ENCODE measurements at places on chromosomes 7 and 10.

GRCh38 chr10:132464256-132465192 lies 67.5 kb downstream of the PWWP2B start:
- no peak for DNase-seq

GRCh38 chr10:98899018-98899417 lies 336.6 kb downstream of the HPSE2 start:
- DNase-seq = no peak

DNA sequence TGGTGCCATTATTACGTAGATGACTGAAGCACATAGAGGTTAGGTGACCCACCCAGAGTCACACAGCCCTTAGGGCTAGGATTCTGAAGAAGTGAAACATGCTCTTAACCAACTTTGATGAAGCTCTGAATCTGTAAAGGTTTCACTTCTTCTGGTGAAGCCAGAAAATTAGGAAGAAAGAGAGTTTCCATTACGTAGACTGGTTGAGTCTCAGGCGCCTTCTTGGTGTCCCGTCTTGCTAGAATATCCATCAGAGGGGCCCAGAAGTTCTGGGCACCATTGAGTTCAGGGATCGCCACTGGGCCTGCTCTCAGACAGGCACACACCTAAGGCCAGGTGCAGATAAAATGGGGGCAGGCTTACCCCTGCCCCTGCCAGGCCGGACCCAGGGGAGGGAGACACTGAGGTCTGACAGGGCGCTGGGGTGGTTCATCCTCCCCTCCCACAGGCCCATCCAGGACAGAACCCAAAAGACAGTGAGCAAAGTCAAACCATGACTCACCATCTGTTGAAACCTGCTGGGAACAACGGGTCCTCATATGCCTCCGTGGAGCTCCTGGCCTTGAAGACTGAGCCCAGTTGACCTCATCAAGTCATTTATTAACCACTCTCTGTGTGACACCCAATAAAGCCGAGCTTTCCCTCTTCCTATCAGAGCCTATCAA lies 33.2 kb downstream of the DRGX start:
- DNase-seq = no peak

DNA sequence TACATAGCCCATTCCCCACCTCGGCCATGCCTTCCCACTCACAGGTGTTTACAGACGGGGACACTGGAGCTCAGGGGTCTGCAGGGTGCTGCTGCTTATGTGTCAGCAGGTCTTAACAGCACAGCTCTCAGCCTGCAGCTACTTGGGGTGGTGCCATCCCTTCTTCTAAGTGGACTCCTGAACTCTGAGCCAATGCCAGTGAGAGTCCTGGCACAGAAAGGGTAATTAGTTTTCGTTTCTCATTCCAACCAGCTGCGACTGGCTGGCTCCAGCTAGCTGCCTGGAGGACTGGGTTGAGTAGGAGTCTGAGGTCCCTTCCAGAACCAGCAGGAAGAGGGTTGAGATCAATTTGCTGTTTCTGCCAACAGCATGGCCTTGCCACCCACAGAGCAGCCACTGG lies 88.3 kb upstream of the AGK start:
- no peak for DNase-seq

GRCh38 chr7:2802101-2802500 lies 42.0 kb downstream of the GNA12 start:
- DNase-seq = no peak

DNA sequence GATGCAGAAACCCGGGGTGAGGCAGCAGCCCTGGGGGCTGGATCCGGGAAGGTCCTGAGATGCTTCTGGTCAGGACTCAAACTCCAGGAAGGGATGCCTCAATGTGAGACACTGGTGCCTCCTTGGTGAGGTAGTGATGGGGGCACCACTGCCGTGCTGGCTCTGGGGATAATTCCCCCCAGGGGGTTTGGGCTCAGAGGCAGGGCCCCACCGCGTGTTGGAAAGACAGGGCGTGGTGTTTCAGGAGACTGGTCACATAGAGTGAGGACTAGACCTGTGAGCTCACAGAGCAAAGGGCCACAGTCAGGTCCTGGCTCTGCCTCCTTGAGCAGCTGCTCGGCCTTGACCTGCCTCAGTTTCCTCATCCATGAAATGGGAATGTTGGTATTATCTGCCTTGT lies 361.9 kb downstream of the GLRX3 start:
- DNase-seq = no peak

DNA sequence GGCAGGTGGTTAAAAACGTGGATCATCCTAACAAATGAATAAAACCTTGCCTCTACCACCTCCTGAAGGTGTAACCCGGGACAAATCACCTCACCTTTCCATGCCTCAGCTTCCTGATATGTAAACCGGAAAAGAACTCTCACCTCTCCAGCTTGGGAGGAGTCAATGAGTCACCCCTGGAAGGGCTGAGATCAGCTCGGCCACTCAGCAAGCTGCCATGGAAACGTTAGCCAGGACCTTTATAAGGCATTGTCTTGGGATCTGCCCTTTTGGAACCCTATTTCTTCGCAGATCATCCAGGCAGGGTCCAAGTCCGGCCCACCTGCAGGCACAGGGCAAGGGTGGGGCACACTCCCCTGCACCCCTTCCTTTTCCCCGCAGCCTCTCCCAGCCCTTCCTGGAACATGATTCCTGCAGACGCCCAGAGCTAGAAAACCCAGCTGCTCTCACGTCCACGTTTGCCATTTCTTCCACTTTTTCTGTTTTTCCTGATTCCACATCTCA lies 81.6 kb upstream of the PFKP start:
- no peak for DNase-seq

DNA sequence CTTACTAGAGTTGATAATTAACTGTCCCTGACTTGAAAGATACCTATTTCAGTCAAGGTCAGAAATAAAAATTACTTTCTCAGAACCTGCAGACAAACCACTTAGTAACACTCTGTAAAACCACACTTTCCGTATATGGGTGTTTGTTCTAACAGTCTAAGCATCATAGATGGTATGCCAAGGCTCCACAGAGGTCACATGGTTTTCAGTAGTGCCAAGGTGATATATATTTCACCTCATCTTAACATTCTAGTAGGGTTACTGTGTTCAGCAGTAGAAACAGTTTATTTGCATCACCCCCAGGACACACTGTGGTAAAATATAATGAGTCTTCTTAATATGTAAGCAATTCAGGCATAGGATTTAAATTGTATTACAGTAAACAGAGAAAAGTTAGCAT lies 61.5 kb downstream of the KCND2 start:
- DNase-seq = no peak

- no peak for DNase-seq
Observed at GRCh38 chr7:135490783-135491182, 19.1 kb downstream of the CNOT4 start.

DNA sequence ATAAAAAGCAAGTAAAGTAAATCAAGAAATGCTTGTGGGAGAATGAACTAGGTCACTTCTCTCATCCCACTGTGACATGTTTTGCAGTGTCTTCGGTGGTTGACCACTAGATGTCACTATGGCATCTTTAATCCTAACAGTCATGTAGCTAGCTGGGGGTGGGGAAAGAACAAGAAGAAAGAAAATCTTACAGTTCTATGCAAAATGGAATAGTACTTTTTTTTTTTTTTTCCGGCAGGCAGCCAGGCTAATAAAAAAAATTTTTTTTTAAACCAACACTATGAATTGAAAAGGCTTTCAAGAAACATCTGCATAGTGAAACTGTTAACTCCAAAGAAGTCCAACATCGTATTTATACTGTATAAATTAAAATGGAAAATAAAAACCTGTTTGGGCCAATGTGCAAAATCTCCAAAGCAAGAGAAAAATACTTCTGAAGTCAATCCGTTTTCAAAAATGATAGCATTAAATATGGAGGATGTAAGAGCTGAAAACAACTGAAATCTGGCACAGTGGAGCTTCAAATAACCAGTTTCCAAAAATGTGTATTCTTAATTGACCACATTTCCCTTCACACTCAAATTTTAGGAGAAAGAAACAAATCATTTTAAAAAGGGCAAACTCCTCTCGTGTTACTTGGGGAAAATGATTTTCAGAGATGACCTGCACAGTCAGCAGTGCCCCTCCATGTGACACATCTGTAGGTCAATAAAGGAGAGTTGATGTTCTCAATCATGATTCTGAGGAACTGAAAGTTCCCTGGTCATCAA lies 38.5 kb downstream of the CDK1 start:
- DNase-seq = peak; percentile 32

GRCh38 chr7:150717814-150718420 lies 1.5 kb downstream of the GIMAP1 start:
- no peak for DNase-seq

Data from neural crest cell (in vitro differentiated cells).